Activated CD4-positive, alpha-beta T cell treated with anti-CD3 and anti-CD28 coated beads, Interleukin-2, amount 10 ng/mL, durations not matched to agents 7 days and 5 days (primary cell): ENCODE measurements at places on chromosomes 7 and 10. TPM values are rescaled to one million over a fixed set of nuclear protein-coding genes. Genes with fewer than 3 reads are reported as not detected.

SORBS1 gene
- 0.74 TPM for total RNA-seq

LRWD1 gene
- total RNA-seq: 20.5 TPM

STK31 gene
- total RNA-seq: 0.21 TPM

TAF6 gene
- total RNA-seq: 60.1 TPM

MAP3K8 gene
- total RNA-seq: 12.6 TPM

LBX1 gene
- not detected for total RNA-seq

OSBPL3 gene
- 77.5 TPM for total RNA-seq

WNT2 gene
- not detected for total RNA-seq

SPDYE11 gene
- total RNA-seq: not detected

EBF3 gene
- not detected for total RNA-seq

UNCX gene
- total RNA-seq: not detected

TLL2 gene
- 0.17 TPM for total RNA-seq

OR2A5 gene
- total RNA-seq: not detected

ADRB1 gene
- not detected for total RNA-seq

FAM237B gene
- total RNA-seq: not detected

TCTN3 gene
- 15.6 TPM for total RNA-seq

ORAI2 gene
- 61.2 TPM for total RNA-seq

PON2 gene
- 3.3 TPM for total RNA-seq

ARL5B gene
- total RNA-seq: 9.8 TPM

CUZD1 gene
- total RNA-seq: 3.4 TPM

ITIH5 gene
- total RNA-seq: not detected

CCDC172 gene
- not detected for total RNA-seq

FAM180A gene
- not detected for total RNA-seq

SORCS1 gene
- total RNA-seq: not detected

NKX2-3 gene
- total RNA-seq: not detected

MRC1 gene
- total RNA-seq: not detected

LRRC18 gene
- not detected for total RNA-seq

LRRC27 gene
- total RNA-seq: 4.4 TPM

TAS2R40 gene
- total RNA-seq: not detected

SLC29A3 gene
- 2.4 TPM for total RNA-seq

ATG9B gene
- 12.1 TPM for total RNA-seq

TRA2A gene
- total RNA-seq: 143 TPM

INMT gene
- total RNA-seq: 2.5 TPM

RTKN2 gene
- 8.8 TPM for total RNA-seq

ANKMY2 gene
- total RNA-seq: 9.8 TPM

GRM3 gene
- total RNA-seq: not detected

NODAL gene
- total RNA-seq: not detected

PRRT4 gene
- total RNA-seq: 0.25 TPM

NEUROD6 gene
- total RNA-seq: not detected

CDHR3 gene
- 2.7 TPM for total RNA-seq

PTPRE gene
- total RNA-seq: 24.1 TPM

SPDYE5 gene
- not detected for total RNA-seq

ATXN7L1 gene
- total RNA-seq: 25.4 TPM

PILRB gene
- total RNA-seq: 56.2 TPM

C7orf57 gene
- total RNA-seq: 0.21 TPM

TEX47 gene
- not detected for total RNA-seq

SCART1 gene
- 4.5 TPM for total RNA-seq

VSTM4 gene
- 0.12 TPM for total RNA-seq

IGFBP1 gene
- not detected for total RNA-seq

MDH2 gene
- 136 TPM for total RNA-seq

GOLGA7B gene
- total RNA-seq: 12.6 TPM

CPA2 gene
- total RNA-seq: not detected

OPN4 gene
- total RNA-seq: not detected
